ENCODE measurements at places on chromosomes 13 and 19.

GRCh38 chr19:49950590-49950948 is 10.4 kb downstream of the SIGLEC11 start:
- DNase-seq, result no peak

- DNase-seq, result peak; percentile 4
These were observed 230.2 kb downstream of the TDRD3 start for GRCh38 chr13:60627071-60627686.

DNA sequence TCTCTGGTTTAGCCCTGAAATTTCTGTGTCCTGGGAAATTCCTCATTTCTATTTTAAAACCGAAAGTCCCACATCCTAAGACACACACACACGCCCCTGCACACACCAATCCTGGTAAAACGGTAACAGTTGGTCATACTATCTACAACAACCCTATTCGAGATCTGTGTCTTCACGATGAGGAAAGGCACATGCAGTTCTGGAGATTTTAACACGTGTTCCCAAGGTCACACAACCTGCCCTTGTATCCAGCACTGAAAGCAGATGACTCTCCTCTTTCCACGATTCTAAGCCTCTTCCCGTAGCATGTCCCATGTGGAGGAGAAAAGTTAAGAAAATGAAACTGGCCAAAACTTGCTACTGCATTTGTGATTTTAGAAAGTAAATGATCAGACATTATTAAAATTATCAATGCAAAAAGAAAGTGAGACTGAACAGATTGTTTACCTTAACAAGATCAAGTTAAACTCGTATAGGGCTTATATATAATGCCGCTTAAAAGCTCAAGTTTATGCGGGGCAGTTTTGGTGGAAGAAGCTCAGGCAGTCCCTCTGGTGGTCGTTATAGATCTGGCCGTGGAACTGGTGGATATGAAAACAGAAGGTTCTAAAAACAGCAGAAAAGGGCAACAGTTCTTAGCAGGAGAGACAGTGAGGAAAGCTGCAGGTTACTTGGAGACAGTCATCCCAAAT is 32.7 kb downstream of the VSTM1 start:
- no peak for DNase-seq

- DNase-seq, result no peak
These were observed 209.7 kb downstream of the SLITRK1 start for GRCh38 chr13:83672612-83673011.

DNA sequence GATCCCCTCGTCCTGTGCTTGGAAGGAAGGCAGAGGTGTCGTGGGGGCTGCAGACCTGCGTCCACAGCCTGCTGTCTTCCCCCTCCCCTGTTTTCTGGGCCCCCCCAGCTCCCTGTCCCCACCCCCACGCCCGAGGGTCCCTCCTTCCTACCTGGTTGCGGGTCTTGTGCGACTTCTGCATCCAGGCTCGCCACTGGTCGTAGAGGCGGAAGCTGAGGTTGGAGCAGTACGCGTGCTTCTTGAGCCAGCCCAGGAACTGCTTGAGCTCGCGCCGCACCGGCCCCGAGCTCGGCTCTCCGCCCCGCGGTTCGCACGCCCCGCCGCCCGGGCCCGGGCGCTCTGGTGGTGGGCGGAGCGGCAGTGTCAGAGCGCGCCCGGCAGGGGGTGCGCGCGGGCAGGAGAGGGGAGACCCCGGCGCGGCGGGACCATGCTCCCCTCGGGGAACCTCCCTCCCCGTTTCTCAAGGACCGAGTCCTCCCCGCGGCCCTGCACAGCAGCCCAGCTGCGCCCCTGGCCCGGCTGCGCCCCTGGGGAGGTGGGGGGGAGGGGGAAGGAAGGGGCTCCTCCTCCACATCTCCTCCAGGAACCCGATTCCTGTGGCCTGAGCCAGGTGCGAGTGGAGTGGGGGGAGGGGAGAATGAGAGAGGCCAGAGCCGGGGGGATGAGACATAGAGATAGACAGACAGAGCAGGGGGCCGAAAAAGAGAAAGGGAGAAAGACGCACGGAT is 5.7 kb downstream of the REX1BD start:
- no peak for DNase-seq

GRCh38 chr13:44382635-44383145 is 9.1 kb downstream of the SERP2 start:
- no peak for DNase-seq

DNA sequence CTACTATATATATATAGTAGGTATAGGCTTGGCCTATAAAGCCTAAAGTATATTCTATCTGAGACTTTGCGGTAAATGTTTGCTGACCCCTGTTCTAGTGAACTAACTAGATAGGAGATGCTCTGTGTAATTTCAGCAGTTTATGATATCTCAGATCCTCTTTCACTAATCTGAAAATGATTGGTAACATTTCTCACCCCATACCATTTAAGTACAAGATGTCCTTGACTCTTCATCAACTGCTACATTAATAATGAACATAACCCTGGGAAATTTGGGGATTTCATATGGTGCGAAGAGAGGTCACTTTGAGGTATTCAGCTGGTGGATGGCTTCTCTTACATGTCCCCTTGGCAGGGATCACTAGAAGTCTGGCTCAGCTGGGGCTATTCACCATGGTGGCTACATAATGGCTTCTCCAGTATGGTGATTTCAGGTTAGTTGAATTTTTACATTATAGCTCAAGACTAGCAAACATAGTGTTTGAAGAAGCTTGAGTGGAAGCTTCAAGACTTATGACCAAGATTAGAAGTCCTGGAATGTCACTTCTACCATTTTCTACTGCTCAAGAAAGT is 103.6 kb upstream of the MYCBP2 start:
- no peak for DNase-seq

- no peak for DNase-seq
These were observed 1027.1 kb upstream of the PCDH9 start for GRCh38 chr13:68257111-68257842.

- DNase-seq, result no peak
These were observed 881.4 kb downstream of the UQCRFS1 start for GRCh38 chr19:28331596-28331995.

GRCh38 chr13:41127701-41128100 is 4.9 kb downstream of the KBTBD6 start:
- DNase-seq, result no peak

- no peak for DNase-seq
These were observed 477 bp downstream of the PIP5K1C start for GRCh38 chr19:3699741-3700241.

- DNase-seq, result no peak
These were observed 39.4 kb downstream of the ZNF136 start for GRCh38 chr19:12202250-12202649.

- peak; percentile 46 for DNase-seq
These were observed 49.0 kb upstream of the POMP start for GRCh38 chr13:28609926-28610325.

GRCh38 chr19:33134571-33135041 is 2.7 kb downstream of the WDR88 start:
- no peak for DNase-seq

- no peak for DNase-seq
These were observed 20.4 kb downstream of the MISP start for GRCh38 chr19:771332-771785.

- no peak for DNase-seq
These were observed 1.8 kb upstream of the CTXN1 start for GRCh38 chr19:7927605-7928333.

GRCh38 chr13:109410868-109411267 is 375.5 kb downstream of the IRS2 start:
- no peak for DNase-seq

GRCh38 chr19:35310331-35310730 is 18.4 kb downstream of the MAG start:
- DNase-seq, result no peak

DNA sequence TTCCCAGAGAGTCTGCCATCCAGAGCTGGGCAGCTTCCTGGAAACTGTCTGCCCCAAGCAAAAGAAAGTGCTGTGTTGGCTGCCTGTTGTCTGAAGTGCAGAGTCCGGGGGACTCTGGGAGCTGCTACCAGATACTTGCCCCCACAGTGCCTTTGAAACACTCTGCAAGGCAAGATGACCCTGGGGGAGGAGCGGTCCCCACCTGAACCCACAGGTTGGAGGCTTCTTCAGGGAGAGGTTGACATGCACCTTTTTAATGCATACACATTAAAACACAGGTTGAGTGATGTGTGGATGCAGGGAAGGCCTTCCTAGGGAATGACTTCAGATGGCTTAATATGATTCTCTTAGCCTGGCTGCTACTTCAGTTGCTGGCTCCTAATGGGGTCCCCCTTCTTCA is 479.5 kb downstream of the ZNF536 start:
- no peak for DNase-seq

DNA sequence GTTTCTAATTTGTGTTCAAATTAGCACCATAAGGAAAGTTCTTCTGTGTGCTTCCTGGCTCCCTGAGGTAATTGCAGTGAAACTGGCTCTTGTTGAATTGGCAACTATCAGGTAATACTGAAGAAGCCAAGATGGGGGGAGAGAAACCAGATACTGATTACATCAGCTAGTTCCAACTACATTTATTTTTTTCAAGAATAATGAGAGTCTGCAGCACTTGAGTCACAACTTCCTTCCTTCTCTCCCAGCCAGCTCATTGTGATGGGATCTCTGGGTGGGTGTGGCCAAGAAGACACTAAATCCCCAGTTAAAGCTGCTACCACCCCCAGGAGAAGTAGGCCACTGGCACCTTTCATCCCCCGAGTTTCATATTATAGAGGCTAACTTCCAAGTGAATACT is 100.7 kb upstream of the RXFP2 start:
- DNase-seq, result peak; percentile 70

DNA sequence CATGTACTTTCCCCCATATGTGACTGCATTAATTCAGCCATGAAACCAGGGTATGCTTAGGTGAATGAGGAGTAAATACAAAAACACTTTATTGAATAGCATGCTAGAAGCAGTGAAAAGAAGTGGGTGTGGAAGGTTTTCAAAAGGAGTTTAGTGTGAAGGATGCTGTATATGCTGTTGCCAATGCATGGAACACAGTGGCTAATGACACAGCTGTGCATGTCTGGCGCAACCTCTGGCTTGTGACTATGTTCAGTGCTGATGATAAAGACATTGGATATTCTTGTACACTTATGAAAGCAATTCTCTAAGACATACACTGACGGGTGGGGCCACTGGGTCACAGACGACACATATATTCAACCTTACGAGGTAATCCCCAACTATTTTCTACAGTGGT is 55.2 kb downstream of the SOX21 start:
- DNase-seq, result no peak

- no peak for DNase-seq
These were observed 19.6 kb upstream of the TTYH1 start for GRCh38 chr19:54395685-54396084.

DNA sequence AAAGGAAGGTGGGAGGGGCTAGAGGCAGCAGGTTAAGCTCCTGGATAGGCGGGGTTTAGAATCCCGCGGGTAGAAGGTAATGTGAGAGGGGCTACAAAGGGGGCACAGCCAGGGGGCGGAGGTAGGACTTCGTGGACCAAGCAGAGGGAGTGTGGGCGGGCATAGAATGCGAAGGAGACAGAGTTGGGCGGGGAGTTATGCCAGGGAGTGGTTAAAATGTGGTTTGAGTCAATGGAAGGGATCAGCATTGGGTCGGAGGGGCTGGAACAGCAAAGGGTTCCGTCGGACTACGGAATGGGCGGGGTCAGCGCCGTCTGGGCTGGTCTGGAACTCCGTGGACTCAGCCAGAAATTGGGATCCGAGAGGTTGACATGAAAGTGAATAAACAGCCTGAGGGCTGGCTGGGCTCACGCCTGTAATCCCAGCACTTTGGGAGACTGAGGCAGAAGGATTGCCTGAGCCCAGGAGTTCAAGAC is 3.0 kb downstream of the LTBP4 start:
- no peak for DNase-seq

DNA sequence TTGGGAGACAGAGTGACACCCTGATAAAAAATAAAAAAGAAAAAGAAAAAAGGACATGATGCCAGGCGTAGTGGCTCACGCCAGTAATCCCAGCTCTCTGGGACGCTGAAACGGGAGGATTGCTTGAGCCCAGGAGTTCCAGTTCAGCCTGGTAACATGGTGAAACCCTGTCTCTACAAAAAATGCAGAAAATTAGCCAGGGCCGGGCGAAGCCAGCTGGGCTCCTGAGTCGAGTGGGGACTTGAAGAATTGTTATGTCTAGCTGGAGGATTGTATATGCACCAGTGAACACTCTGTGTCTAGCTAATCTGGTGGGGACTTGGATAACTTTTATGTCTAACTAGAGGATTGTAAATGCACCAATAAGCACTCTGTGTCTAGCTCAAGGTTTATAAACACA is 32.3 kb downstream of the TMPRSS9 start:
- no peak for DNase-seq

GRCh38 chr13:100045355-100045754 is 43.5 kb upstream of the PCCA start:
- no peak for DNase-seq

DNA sequence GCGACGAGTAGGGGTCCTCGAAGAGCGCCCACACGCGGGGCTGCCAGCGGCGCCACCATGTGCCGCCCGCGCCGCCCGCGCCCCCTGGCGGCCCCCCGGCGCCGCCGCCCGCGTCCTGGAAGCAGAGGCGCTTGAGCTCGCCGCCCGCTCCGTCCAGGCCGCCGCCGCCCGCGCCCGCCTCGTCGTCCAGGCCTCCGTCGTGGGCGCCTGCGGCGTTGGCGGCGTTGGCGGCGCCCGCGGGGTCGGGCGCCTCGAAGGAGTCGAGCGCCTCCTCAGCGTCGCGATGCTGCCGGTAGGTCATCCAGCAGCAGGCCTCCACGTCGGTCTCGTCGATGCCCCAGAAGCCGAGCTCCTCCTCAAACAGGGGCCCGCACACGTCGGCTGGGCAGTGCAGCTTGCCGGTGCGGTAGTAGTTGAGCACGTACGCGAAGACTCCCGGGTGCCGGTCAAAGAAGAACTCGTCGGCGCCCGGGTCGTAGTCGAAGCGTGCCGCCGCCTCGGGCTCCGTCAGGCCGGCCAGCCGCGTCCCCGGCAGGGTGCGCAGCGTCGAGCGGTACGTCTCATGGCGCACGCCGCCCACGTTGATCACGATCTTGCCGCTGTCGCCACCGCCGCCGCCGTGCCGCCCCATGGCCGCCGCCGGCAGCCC is 829 bp downstream of the KCNC3 start:
- no peak for DNase-seq

DNA sequence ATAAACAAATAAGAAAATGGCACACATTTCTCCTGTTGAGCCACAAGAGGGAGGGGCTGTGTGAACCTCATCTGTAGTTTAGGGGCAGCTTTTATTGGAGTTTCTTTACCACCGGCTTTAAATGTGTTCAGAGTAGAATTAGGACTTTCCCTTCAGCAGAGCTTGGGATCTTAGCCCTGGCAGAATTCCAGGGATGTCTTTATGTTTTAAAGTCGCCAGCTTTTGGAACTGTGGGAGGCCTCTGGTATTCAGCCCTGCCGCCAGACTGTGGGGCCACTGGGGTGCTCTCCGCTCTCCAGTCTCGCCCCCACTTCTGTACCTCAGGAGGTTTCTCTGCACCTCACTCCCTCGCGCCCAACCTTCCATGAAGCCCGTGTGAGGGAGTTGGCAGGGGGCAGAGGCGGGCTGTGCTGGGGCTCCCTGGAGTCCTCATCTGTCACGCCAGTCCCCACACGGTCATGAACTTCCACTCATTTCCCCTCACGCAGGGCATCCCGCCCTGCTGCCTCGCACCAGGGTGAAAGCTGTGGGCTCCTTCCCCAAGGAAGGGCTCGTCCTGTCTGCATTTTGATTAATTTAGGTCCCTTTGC is 31.5 kb downstream of the CCDC8 start:
- no peak for DNase-seq
